ENCODE measurements at places on chromosomes 5 and 9. TPM values are rescaled to one million over a fixed set of nuclear protein-coding genes. Genes with fewer than 3 reads are reported as not detected.

CER1 gene
- total RNA-seq: not detected

DBH gene
- not detected for total RNA-seq

IL4 gene
- not detected for total RNA-seq

ALDH1B1 gene
- 26.8 TPM for total RNA-seq

IZUMO3 gene
- total RNA-seq: not detected

CNTNAP3 gene
- 0.18 TPM for total RNA-seq

PTGR1 gene
- total RNA-seq: 115 TPM

TAS2R1 gene
- not detected for total RNA-seq

MSMP gene
- total RNA-seq: not detected

PHF24 gene
- total RNA-seq: under 0.01 TPM

HSPB3 gene
- not detected for total RNA-seq

Data from smooth muscle cell of bladder (primary cell).